ENCODE measurements at places on chromosomes 2 and 18. TPM values are rescaled to one million over a fixed set of nuclear protein-coding genes. Genes with fewer than 3 reads are reported as not detected.

IL36RN gene
- total RNA-seq, result not detected

TMEM163 gene
- total RNA-seq, result not detected

GNLY gene
- total RNA-seq, result not detected

GKN2 gene
- total RNA-seq, result not detected

GKN1 gene
- not detected for total RNA-seq

LRRC30 gene
- not detected for total RNA-seq

TTL gene
- total RNA-seq, result 68.4 TPM

REG1B gene
- not detected for total RNA-seq

FTCDNL1 gene
- 0.13 TPM for total RNA-seq

C2orf66 gene
- not detected for total RNA-seq

PTPRN gene
- total RNA-seq, result 50.5 TPM

LBX2 gene
- total RNA-seq, result 0.38 TPM

SERPINB11 gene
- total RNA-seq, result not detected

GALR1 gene
- not detected for total RNA-seq

RGPD4 gene
- not detected for total RNA-seq

IRS1 gene
- total RNA-seq, result 18.8 TPM

CXCR4 gene
- total RNA-seq, result not detected

ADD2 gene
- under 0.01 TPM for total RNA-seq

TUBA4B gene
- total RNA-seq, result not detected

PROKR1 gene
- total RNA-seq, result 0.11 TPM

INPP5D gene
- not detected for total RNA-seq
